ENCODE measurements at places on chromosomes 11 and 22. TPM values are rescaled to one million over a fixed set of nuclear protein-coding genes. Genes with fewer than 3 reads are reported as not detected.

Gene TBX10
- not detected for total RNA-seq

Gene OR52N4
- total RNA-seq, result 1.3 TPM

Gene CSTF3
- total RNA-seq, result 15.6 TPM

Gene TSPAN32
- total RNA-seq, result 268 TPM

Gene BDNF
- not detected for total RNA-seq

Gene MYBPC3
- total RNA-seq, result 0.45 TPM

Gene USP28
- total RNA-seq, result 132 TPM

Gene IL18BP
- 27.2 TPM for total RNA-seq

Gene C11orf16
- total RNA-seq, result not detected

Data from natural killer cell (primary cell).